ENCODE measurements at places on chromosomes 3 and 15. TPM values are rescaled to one million over a fixed set of nuclear protein-coding genes. Genes with fewer than 3 reads are reported as not detected.

AADACL2 gene
- not detected for total RNA-seq

DNA sequence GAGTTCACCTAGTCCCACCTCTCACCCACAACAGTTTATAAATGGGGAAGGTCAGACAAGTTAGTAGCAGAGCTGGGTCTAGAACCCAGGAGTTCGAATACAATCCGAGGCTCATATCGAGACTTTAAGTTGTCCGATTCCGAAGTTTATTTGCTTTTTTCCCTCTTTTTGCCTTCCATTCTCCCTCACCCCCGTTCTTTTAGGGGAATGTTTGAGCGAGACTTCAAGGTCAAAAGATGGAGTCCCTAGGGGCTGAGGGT is 7.3 kb downstream of the BCL6 start:
- DNase-seq = no peak

LRTM1 gene
- total RNA-seq = not detected

DNA sequence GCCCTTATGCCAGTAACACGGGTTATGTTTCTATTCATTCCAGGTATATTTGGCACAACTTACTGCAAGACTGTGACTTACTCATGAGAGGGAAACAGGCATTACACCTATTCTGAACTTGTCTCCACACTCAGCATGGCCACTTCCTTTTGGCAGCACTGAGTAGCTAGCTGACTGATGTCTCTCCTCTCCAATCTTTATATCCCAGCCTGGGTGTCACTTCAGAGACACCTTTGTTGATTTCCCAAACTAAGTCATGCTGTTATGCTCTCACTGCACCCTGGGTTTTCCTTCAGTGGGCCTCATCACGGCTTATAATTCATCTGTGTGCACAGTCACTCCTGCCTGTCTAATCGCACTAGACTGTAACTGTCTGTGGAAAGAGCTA is 114.8 kb downstream of the MYLK start:
- no peak for DNase-seq

DNA sequence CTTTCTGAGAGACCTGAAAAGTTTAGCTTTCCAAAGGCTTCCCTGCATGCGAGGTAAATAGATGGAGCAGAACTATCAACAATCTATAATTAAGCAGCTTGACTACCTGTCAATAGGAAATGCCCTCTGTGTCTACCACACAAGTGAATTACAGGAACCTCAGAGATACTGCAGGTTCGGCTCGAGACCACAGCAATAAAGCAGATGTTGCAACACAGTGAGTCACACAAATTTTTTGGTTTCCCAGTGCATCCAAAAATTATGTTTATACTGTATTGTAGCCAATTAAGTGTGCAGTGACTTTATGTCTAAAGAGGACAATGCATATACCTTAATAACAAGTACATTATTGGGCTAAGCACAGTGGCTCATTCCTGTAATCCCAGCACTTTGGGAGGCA is 252.0 kb downstream of the UBE2E2 start:
- no peak for DNase-seq

- DNase-seq = no peak
Measured at GRCh38 chr3:191961529-191961928, 500.6 kb downstream of the PYDC2 start.

TGM4 gene
- total RNA-seq = not detected

DNA sequence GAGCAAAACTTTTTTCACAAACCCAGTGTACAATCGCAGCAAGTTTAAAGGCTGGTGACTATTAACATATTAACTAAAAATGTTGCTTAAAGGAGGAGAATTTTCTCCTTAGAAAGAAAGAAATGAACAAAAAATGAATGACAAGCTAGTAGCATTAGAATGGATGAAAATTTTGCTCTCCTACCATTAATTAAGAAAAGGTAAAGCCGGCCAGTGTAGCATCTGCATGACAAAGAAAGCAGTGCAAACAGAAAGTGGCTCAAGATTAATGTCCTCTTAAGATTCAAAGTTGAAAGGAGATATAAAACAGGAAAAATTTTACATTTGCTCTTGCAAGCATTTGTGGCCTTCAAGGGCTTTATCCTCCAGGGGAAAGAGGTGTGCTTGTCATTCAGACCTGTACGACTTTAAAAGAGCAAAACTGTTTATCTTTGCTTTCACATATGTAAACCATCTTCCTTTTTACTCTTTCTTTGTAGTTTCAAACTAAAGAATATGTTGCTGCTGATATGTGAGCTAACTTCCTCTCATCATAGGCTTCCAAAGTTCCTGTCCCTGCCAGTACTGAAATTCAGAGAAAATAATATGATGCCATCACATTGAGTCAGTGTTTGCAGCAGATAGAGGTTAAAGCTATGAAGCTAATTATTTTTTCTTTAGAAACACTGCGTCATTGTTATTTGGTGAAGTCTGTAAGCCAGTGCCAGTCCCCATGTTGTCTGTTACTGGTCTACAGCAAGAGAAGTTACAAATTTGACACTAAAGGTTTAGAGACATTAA is 439.1 kb upstream of the GRM7 start:
- no peak for DNase-seq

SLC6A20 gene
- 0.23 TPM for total RNA-seq

- no peak for DNase-seq
Measured at GRCh38 chr3:45657853-45658252, 31.3 kb upstream of the SACM1L start.

- DNase-seq = no peak
Measured at GRCh38 chr15:98382139-98382538, 266.2 kb upstream of the IGF1R start.

DNA sequence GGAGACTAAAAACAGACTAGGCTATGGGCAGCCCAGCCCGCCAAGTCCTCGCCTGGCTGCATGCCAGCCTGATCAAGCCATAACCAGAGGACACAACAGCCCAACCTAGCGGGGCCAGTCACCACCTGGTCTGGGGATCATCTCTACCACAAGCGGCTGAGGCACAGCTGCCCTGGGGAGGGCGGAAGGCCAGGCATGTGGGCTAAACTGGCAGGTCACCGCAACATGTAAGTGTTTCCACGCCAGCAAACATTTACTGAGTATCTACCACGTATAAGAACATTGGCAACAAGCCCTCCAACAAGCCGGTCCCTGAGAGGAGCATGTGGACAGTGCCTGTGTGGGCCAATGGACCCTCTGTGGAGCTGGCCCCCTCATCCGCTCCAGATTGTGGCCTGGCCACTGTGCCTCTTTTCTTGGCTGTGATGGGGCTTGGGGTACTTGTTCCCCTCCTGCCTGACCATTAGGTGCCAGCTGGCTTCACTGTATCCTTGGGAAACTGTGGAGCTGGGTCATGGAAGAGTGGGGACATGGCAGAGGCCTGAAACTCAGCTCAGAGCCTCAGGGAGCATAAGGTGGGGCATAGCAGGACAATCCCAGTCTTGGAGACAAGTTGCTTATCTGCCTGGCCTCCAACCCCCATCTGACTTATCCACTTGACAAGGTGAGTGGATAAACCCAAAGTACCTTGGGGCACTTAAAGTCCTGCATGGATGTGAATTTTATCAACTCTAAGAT is 9.0 kb downstream of the UBXN7 start:
- no peak for DNase-seq

EXD1 gene
- total RNA-seq = not detected

DNA sequence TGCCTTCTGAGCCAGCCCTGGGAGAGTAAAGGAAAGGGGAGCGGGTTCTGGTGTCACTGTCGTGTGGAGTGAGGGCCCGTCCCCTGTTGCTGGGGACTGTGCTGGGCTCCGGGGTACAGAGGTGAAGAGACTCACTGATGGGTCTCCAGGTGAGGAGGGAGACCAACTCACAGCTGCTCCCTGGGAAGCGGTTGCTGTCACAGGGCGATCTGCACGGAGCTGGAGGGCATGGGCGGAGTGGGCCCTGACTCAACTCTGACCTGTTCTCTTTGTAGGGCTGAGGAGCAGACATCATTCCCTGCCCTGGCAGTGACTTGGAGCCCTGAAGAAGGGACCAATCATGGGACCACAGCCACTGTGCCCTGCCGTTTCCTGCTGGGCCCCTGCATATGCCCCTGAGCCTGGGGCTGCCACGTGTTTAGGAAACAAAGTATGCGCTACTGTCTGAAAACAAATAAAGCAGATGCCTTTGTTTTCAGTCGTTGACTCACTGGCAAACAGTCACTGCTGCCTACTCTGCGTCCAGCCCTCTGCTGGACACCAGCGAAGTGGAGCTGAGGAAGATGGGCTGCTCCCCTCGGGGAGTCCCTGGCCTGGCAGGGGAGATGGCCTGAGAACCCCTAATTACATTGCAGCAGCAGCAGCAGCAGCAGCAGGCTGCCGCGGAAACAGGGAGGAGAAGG is 22.9 kb upstream of the PLXNA1 start:
- no peak for DNase-seq

RTP3 gene
- not detected for total RNA-seq

- no peak for DNase-seq
Measured at GRCh38 chr15:50390554-50391264, 33.5 kb upstream of the USP8 start.

DNA sequence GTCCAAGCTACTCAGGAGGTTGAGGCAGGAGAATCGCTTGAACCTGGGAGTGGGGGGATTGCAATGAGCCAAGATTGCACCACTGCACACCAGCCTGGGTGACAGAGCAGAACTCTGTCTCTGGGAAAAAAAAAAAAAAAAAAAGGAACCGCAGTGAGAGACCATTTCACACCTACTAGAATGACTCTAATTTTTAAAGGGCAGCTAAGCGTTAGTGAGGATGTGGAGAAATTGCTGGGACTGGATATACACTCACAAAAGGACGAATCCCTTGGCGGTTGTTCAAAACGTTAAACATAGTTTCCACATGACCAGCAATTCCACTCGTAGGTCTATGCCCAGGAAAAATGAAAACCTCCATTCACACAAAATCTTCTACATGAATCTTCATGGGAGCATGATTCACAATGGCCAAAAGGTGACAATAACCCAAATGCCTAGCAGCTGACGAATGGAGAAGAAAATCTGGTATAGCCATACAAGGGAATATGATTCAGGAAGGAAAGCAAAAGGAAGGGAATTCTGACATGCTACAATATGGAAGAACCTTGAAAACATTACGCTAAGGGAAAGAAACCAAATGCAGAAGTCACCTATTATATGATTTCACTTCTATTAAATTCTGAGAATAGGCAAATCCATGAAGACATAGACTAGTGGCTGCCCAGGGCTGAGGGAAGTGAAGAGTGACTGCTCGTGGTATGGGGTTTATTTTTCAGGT is 127.0 kb downstream of the CHSY1 start:
- DNase-seq = no peak

GRCh38 chr3:152175528-152175889 is 93.2 kb upstream of the MBNL1 start:
- no peak for DNase-seq

GRCh38 chr3:23800731-23801130 is 5.0 kb upstream of the UBE2E1 start:
- DNase-seq = no peak

CHRM5 gene
- total RNA-seq = not detected

FBXL22 gene
- total RNA-seq = 0.81 TPM

DNASE1L3 gene
- total RNA-seq = 0.65 TPM

- no peak for DNase-seq
Measured at GRCh38 chr3:12513694-12514446, 29.6 kb downstream of the TSEN2 start.

- no peak for DNase-seq
Measured at GRCh38 chr3:194379651-194380050, 10.1 kb upstream of the LRRC15 start.

- no peak for DNase-seq
Measured at GRCh38 chr15:37019479-37020433, 80.6 kb downstream of the MEIS2 start.

IQCF5 gene
- not detected for total RNA-seq

DNA sequence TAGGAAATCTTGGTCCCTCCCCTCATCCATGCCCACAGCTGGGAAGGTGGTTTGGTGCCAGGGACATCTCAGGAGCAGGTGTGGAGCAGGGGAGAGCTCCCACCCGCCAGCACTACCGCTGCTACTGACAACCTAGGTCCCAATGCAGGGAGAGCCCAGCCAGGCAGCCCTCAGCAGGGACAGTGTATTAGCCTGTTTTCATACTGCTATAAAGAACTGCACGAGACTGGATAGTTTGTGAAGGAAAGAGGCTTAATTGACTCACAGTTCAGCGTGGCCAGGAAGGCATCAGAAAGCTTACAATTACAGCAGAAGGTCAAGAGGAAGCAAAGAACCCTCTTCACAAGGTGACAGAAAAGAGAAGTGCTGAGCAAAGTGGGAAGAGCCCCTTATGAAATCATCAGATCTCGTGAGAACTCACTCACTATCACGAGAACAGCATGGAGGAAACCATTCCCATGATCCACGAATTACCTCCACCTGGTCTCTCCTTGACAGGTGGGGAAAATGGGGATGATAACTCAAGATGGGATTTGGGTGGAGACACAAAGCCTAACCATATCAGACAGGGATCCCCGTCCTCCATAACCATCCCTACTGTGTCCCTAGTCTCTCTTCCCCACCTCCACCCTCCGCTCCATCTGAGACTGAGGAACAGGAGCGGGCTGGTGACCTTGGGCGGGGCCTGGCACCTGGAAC is 218.6 kb downstream of the TBC1D2B start:
- no peak for DNase-seq

DNA sequence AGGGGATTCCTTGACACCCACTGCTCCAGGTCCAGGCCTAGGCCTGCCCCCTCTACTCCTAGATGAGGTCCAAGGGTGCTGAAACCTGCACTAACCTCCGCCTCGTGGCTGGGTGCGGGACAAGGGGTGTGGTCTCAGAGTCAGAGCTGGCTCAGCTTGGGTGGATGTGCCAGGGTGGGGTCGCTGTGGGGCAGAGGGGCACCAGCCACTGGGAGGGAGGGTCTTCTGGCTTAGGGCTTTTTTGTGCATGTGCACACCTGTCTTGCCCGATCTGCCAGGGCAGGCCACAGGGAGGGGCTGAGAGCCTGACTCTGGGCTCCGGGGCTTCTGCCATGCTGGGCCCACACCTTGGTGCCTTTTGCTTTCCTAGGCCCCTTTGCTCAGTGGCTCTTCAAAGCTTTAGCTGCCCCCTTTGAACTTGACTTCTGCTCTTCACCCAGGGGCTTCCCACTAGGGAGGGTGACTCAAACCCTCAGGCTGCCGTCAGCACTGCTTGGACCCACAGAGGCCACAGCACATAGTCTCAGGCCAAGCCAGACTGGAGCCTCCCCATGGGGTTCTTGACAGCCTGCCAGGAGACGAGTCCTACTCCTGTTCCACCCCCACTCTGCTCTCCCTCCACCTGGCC is 73.0 kb downstream of the KLF13 start:
- no peak for DNase-seq

TFDP2 gene
- total RNA-seq = 22.1 TPM

DNA sequence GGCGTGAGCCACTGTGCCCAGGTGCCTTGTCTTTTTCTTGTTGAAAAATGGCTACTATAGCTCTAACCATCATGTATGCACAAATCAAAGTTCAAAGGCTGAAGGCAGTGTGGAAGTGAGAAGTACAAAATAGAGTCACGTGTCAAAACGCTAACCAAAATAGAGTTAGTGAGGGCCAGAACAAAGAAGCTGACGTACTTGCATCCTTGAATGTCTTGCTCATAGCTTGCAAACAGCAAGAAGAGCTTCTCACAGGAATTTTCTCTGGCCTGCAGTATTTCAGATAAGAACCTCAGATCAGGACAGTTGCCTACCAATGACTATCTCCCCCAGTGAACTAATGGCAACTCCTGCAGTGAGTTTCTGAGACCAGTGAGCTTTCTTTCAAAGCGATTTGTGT is 713.5 kb downstream of the GRM7 start:
- DNase-seq = no peak

ZNF385D gene
- total RNA-seq = not detected

- no peak for DNase-seq
Measured at GRCh38 chr15:99306694-99307338, 55.5 kb downstream of the LRRC28 start.

GRCh38 chr15:49624056-49624455 is 3.2 kb downstream of the DTWD1 start:
- DNase-seq = no peak

GRCh38 chr3:66379565-66379964 is 121.3 kb downstream of the LRIG1 start:
- DNase-seq = no peak

SIDT1 gene
- total RNA-seq = 62.5 TPM

Data from T-helper 17 cell (primary cell).